Smooth muscle cell of bladder (primary cell): ENCODE measurements at places on chromosomes 13 and 19. TPM values are rescaled to one million over a fixed set of nuclear protein-coding genes. Genes with fewer than 3 reads are reported as not detected.

Gene SCN1B
- total RNA-seq = 6.0 and 8.1 TPM in 2 replicates

Gene SLITRK6
- total RNA-seq = 0.09 and 0.28 TPM in 2 replicates

Gene SLC6A16
- total RNA-seq = 0.09 TPM in 1 of 2 replicates, not detected in the other

Gene SULT2A1
- total RNA-seq = 0.09 TPM in 1 of 2 replicates, not detected in the other

Gene ZNF8
- 3.0 and 3.1 TPM in 2 replicates for total RNA-seq

Gene CYP4F11
- not detected in 2 replicates for total RNA-seq

Gene ZNF329
- 12.5 and 13.1 TPM in 2 replicates for total RNA-seq

Gene RASL11A
- 46.2 and 70.1 TPM in 2 replicates for total RNA-seq

Gene ZNF234
- 9.0 and 12.6 TPM in 2 replicates for total RNA-seq

Gene HSPB6
- total RNA-seq = 50.3 and 88.4 TPM in 2 replicates

Gene RFPL4AL1
- total RNA-seq = not detected in 2 replicates

Gene POU2F2
- under 0.01 TPM in 2 replicates for total RNA-seq

Gene ADGRE1
- not detected in 2 replicates for total RNA-seq

Gene PCDH9
- total RNA-seq = 3.5 and 3.6 TPM in 2 replicates

Gene RNF225
- not detected in 2 replicates for total RNA-seq

Gene ZNF793
- total RNA-seq = 1.1 and 1.8 TPM in 2 replicates

Gene PSG1
- total RNA-seq = under 0.01 and 0.09 TPM in 2 replicates

Gene ZNF829
- total RNA-seq = 2.4 and 2.9 TPM in 2 replicates

Gene PRTN3
- not detected in 2 replicates for total RNA-seq

Gene APOC1
- total RNA-seq = 1.8 and 3.6 TPM in 2 replicates

Gene SELENOV
- total RNA-seq = not detected in 2 replicates

Gene PODNL1
- 2.1 and 3.1 TPM in 2 replicates for total RNA-seq

Gene MAP4K1
- under 0.01 and 0.37 TPM in 2 replicates for total RNA-seq

Gene NEK3
- total RNA-seq = 7.5 and 10.0 TPM in 2 replicates

Gene TEKTIP1
- not detected in 2 replicates for total RNA-seq

Gene FGF21
- 0.14 and 0.28 TPM in 2 replicates for total RNA-seq

Gene CKM
- under 0.01 TPM in 1 of 2 replicates, not detected in the other for total RNA-seq

Gene CAPN12
- not detected in 2 replicates for total RNA-seq

Gene ZNF69
- 3.4 and 3.6 TPM in 2 replicates for total RNA-seq

Gene RDH8
- total RNA-seq = not detected in 2 replicates
